ENCODE measurements at places on chromosomes 4 and X.

GRCh38 chr4:155535802-155536454 lies 130.7 kb upstream of the GUCY1A1 start:
- DNase-seq, result no peak

- DNase-seq, result peak; percentile 31
Observed at GRCh38 chr4:142846108-142846728, at the start of gene INPP4B. INPP4B (minus strand) TSS chr4:142846301.

DNA sequence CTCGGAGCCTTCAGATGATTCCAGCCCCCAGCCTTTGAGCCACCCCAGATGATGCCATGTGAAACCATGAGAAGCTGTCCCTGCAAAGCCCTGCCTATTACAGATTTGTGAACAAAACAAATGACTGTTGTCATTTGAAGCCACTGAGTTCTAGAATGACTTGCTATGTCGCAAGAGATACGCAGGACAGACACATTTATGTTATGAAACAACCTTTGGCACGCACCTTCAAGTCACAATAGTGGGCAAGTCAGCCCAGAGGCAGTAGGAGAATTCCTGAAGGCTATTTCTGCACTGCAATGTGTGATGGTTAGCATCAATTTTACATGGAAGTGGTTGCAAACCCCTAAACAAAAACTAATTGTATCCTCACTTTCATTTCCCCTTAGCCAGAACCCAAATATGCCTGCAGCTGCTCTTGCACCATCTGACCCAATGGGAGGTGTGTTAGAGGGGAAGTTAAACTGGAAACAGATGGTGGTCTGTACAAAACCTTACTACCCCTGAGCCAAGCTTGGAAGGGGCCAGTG lies 174.4 kb upstream of the ATP6AP2 start:
- no peak for DNase-seq

- no peak for DNase-seq
Observed at GRCh38 chr4:153131596-153131995, 72.6 kb upstream of the TRIM2 start.

DNA sequence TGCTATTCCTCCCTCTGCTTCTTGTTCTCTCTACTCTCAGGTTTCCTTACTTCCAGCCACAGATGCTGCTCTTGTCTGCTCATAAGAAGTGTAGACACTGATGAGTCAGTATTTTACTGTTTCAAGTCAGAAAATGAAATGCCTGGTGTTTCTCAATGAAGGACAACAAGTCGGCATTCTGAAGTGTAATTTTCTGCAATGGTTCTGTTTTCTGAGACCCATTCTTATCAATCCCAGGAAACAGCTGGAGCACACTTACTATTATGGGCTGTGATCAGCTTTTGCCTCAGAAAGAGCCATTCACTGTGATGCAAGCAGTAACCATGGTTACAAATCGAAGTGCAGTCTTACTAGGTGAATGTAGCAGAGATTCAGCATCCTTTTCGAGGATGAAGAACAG lies 42.0 kb downstream of the SLC4A4 start:
- DNase-seq, result no peak

DNA sequence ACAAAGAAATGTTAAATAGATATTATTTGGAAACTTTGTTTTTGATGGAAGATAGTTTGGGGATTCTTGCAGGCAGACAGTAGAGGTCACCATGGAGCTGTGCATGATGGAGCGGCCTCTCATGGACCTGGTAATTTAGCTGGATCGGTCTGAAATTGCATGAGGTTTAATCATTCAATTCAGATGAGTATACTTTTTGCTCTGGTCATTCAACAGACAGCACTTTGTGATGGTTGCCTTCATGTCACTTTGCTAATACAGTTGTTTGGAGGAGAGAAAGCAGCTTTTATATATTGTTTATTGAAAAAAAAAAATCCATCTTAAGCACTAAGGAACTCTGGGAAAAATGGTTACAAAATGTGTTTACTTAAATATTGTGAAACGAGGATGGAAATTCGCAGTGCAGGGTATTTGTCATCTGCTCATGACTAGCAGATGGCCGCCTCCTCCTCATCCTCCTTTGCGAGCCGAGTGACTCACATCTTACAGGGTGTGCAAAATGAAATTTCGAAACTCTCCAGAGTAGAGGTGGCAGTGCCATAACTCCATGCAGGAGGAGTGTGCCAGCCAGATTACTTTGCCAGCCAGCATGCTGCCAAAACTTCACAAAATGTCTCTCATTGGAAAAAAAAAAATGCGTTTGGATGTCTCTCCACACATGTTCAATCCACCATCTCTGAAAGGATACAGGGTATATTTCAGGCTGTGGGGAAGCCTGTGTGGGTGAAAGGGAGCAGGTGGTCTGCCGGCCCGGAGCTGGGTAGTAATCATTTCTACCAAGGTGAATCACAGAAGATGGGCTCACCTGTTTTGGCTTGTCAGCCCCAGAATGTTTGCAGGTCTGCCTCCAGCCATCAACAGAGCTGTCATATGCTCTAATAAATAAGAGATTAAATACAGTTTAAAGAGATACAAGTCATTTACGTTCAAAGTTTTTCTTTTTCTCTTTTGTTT lies 314.9 kb upstream of the DIPK2B start:
- peak; percentile 2 for DNase-seq

- no peak for DNase-seq
Observed at GRCh38 chr4:82508806-82509428, 52.9 kb downstream of the TMEM150C start.

DNA sequence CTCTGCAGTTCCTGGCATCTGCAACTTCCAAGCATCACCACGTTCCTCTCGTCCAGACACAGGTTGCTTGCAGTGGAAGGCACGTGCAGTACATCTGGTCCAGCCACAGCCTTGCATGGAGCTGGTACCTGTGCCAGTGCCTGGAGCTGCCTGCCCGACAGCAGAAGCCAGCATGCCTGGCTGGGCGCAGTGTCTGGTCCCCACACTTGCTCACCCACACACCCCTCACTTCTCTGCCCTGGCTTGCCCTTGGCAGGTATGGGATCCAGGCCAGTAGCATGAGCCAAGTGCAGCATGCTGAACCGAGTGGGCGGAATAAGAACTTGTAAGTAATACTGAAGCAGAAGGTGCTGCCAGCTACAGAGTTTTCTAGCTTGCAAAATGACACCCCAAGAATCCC lies 39.9 kb downstream of the SH3BGRL start:
- DNase-seq, result no peak

- peak; percentile 80 for DNase-seq
Observed at GRCh38 chrX:12974796-12975669, at the start of gene TMSB4X. TMSB4X (plus strand) TSS chrX:12975110.

- no peak for DNase-seq
Observed at GRCh38 chr4:1501754-1502500, 95.7 kb upstream of the NKX1-1 start.

DNA sequence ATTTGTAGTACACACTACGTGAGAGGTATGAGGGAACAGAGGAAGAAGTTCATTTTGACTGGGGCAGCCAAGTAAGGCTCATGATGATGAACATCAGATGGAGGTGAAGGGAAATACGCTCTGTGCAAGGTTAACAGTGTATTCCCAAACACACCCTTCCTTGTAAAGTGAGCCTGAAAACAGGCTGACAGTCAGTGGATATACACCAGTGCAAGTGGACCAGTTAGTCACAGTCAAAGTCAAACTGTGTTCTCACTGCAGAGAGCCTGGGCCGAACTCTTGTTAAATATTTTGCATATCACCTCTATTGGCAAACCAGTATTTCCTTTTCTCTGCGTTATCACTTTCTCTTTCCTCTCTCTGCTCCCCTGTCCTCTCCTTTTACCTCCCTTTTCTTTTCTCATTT lies 23.4 kb upstream of the RHOH start:
- no peak for DNase-seq

- DNase-seq, result no peak
Observed at GRCh38 chr4:147299205-147299604, 181.7 kb upstream of the EDNRA start.

GRCh38 chr4:176593943-176594342 lies 198.8 kb downstream of the VEGFC start:
- no peak for DNase-seq

GRCh38 chr4:152618971-152619370 lies 60.8 kb downstream of the TMEM154 start:
- DNase-seq, result no peak

- DNase-seq, result peak; percentile 47
Observed at GRCh38 chr4:68375667-68376559, 26.0 kb upstream of the YTHDC1 start.

- peak; percentile 28 for DNase-seq
Observed at GRCh38 chr4:128286474-128287058, 1.0 kb downstream of the PGRMC2 start.

GRCh38 chrX:29528281-29528680 lies 687.1 kb upstream of the MAGEB2 start:
- no peak for DNase-seq

DNA sequence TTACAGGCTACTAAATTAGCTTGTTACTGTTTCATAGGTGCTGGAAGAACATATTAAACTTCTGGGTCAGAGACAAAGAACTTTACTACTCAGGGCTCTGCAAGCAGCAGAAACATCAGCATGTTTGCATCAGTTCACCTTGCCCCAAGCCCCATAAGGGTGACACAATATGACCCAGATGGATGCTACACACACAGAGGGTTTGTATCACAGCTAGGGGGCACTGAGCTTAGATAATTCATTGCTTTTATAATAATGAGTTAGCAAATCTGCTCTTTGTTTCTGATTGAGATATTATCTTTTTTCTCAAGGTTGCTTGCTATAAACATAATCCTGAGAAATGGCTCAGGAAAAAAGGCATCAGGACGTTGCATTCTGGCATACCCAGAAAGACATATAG lies 4.8 kb upstream of the SYNPO2 start:
- DNase-seq, result no peak

DNA sequence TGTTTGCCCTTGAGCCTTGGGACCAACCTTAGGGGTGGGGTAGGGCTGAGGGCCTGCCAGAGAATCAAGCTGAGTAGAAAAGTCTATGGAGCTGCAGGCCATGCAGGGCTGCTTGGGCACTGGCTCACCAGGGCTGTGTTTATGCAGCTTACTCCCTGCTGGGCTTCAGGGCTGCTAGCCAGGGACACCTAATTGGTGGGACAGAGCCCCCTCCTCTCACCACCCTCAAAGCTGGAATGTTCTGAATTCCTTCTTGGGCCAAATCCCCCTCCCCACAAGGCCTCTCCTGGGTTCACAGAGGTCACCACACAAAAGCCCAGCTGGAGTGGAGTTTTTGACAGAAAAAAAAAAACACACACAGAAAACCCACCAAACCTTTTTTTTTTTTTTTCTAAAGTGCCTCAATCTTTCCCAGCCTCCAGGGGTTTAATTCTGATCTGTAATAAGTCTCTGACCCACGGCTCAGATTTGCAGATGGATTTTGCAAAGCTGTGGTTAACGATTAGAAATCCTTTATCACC lies at the start of gene CLDN2:
CLDN2 (plus strand) TSS at position 471 of the 521 bp plus-strand sequence. CDS start 7,827 bp downstream, outside the sequence.
- DNase-seq, result no peak

- no peak for DNase-seq
Observed at GRCh38 chr4:77148078-77148477, 8.9 kb upstream of the CCNG2 start.

DNA sequence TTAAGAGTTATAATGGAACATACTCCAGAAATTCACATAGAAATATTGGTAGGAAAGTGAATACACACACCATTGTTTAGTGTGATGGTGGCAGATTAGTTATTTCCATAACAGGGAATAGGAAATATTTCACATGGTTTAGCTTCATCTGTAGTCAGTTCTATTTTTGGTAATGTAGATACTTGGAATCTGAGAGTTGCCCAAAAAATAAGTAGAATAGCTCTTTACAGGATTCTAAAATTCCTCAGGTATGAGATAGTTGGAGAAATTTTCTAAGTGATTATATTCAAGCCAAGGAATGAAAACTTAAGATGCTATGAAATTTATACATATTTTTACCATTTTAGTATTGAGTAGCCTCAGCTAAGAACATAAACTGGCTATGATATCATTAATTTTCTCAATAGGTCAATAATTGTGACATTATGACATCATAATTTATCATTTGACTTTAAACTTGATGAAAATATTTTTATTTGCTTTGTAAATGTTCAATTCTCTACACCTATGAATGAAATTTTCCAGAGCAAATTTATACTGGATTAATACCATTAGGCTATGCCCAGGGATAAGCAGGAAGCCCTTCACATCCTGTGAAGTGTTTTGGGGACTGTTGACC lies 35.8 kb downstream of the CPEB2 start:
- DNase-seq, result no peak

GRCh38 chr4:155491336-155492120 lies 114.8 kb upstream of the MAP9 start:
- DNase-seq, result no peak

GRCh38 chr4:10704430-10704810 lies 19.9 kb upstream of the CLNK start:
- no peak for DNase-seq

DNA sequence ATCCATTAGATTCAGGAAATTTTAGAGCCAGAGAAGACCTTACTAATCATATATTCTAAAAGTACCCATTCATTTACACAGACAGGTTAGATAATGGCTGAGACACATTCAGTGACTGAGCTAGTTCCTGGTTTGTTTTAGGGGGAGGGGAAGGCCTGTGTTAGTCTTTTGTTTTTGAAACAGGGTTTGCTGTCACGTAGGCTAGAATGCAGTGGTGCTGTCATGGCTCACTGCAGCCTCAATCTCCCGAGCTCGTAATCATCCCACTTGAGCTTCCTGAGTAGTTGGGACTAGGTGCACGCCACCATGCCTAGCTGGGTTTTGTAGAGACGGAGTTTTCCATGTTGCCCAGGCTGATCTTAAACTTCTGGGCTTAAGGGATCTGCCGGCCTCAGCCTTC lies 10.1 kb downstream of the RBPJ start:
- no peak for DNase-seq
